Muscle of back (tissue), 13 donors: ENCODE measurements at places on chromosomes 4 and X.

GRCh38 chrX:73765776-73766430 is 202.9 kb downstream of the CHIC1 start:
- DNase-seq: peak; percentile 0

- no peak for DNase-seq
These were observed 69.8 kb upstream of the SLC7A11 start for GRCh38 chr4:138311771-138312535.

- no peak for DNase-seq
These were observed 36.7 kb downstream of the FGFRL1 start for GRCh38 chr4:1047976-1048772.

DNA sequence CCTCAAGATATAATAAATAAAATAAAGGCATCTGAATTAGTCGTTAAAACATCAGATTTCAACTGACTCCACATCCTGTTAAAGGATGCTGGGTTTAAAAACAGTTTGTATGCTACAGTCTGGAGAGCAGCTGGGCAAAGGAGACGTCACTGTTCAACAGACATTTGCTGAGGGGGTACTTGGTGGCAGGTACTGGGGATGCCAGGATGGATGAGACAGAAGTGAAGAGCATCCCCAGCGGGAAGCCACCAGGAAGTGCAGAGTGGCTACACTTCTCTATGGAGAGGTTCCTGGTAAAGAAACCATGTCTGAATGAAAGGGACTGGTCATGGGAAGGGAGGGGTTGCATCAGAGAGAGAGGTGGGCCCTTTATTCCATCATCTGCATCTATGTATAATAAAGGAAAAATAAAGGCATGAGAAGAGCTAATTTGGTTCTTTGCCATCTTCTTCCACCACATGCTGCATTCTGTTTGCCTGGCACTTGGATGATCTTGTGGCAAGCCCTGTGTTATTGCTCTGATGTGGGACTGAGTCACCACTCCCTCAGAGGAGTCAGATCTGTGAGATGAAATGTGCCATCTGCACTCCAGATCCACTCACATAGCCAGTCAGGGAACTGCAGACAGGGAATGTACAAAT is 145.0 kb downstream of the SOWAHB start:
- no peak for DNase-seq

GRCh38 chrX:29044423-29045184 is 457.4 kb downstream of the IL1RAPL1 start:
- DNase-seq: no peak

GRCh38 chr4:16513876-16514275 is 287.6 kb upstream of the TAPT1 start:
- no peak for DNase-seq

- peak; percentile 5 for DNase-seq
These were observed 84.7 kb downstream of the NHS start for GRCh38 chrX:17459661-17460060.

GRCh38 chr4:138341739-138342415 is 99.7 kb upstream of the SLC7A11 start:
- no peak for DNase-seq

GRCh38 chr4:24657768-24658617 is 73.6 kb upstream of the DHX15 start:
- no peak for DNase-seq

DNA sequence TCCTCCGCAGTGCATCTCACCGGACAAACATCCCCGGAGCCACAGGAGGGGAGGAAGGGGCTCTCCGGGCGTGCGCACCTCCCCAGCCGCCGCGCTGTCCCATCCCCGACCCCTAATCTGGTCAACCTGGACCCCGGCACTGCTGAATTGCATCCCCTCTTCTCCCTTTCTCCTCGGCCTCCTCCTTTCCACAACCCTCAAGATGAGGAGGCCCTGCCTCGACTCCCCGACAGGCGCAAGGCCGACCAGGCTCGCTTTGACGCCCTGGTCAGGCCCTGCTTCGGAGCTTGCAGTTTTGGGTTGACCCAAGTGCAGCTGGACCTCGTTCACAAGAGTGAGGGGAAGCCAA is 2.3 kb downstream of the PDGFRA start:
- DNase-seq: no peak

- DNase-seq: no peak
These were observed 395.1 kb upstream of the GNPDA2 start for GRCh38 chr4:45121426-45121975.

- no peak for DNase-seq
These were observed 1.5 kb downstream of the FUNDC2 start for GRCh38 chrX:155028129-155028528.

DNA sequence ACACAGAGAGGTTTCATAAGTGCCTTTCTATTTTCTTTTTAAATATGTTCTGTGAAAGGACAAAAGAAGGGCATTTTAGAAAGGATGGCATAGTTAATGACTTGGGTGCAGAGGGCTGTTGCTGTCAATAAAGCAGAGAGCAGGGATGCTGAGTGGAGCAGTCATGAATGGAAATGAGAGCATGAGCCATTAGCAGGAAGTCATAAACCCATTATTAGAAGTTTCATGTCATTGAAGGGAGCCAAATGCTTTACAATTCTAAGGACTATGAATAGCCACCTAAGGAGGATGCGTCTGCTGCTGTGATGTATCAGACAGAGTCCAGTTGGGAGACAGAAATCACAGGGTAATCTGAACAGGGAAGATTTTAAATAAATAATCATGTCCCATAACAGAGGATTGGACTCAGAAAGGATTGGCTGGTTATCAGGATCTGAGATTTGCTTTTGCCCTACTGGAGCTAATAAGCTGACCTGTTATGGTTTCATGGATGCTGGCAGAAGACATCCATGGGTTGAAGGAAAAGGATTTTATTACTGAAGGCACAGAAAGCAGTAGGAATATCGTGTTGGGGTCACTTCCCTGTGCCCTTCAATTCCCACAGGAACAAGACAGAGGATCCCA is 47.5 kb upstream of the WDR19 start:
- no peak for DNase-seq

DNA sequence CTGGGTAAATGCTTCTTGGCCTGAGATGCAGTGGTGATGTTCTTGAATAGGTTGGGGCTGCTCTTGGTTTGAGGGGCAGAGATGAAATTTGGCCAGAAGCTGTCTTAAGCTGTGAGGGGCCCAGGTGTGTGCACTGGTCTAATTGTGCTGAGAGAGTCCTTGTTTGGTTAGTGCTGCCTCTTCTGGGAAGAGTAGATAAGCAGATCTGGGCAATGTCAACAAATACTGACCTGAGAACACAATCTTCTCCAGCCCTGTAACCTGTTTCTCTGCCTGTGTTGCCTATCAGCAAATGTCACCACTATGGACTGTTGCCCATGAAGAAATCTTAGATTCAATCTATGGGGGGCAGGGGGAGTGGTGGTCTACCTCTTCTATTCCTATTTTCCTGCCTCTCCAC is 17.2 kb upstream of the USP27X start:
- no peak for DNase-seq

DNA sequence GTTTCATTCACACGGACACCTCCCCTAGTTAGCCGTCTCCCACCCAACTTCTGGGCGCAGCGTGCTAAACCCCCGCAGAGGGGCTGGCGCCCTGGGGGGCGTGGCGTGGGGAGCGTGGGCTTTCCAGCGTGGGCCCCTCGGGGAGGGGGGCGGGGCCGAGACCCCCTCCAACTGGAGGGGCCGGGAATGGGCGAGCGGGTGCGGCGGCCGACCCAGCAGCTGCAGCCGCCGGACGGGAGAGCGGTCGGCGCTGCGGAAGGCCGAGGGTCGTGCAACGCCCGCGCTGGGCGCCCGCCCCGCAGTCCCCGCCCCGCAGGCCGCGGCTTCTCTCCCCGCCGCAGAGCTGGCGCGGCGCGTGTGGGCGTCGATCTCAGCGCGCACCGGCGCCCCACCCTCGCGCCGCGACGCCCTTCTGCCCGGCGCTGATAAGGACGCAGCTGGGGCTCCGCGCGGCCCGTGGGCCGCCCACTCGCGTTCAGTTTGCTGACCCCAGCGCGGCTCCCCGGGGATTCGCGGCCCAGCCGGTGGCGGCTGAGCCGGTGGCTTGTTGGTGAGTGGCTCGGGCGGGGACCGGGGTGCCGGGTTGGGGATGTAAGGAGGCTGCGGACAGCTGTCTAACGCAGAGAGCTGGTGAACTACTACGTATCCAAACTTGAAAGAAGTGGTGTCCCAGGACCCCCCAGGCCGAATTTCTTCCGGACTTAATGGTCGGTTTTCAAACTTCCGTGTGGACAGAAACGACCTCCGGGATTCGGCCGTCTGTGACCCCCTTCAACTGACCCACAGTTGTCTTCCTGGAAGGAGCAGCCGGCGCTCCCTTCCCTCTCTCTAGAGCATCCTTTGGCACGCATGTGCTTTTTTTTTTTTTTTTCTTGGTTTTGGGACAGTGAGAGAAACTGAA is 1.5 kb downstream of the FHDC1 start:
- peak; percentile 92 for DNase-seq

- no peak for DNase-seq
These were observed 105.2 kb upstream of the LRPAP1 start for GRCh38 chr4:3637326-3638016.

DNA sequence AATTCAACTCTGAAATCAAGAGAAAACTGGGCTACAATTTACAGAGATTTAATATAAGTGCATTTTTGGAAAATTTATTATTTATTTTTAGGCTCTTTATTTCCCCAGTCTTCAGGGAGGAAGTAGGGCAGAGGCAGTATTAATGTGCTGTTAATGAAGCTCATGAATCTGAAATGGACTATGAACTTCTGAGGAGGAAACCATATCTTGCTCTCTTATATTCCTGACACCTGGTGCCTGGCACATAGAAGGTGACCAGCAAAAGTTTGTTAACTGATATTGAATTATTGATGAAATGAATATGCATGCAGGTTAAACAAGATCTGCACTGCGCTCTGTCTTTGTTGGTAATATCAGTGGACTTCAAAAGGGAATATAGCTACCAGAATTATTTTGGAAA is 55.1 kb downstream of the UGT8 start:
- no peak for DNase-seq

- no peak for DNase-seq
These were observed 155.7 kb downstream of the SNCA start for GRCh38 chr4:89681219-89681618.

- DNase-seq: no peak
These were observed 59.4 kb downstream of the SMARCAD1 start for GRCh38 chr4:94267037-94267436.

- peak; percentile 38 for DNase-seq
These were observed 23.3 kb downstream of the CAMK2D start for GRCh38 chr4:113738251-113738650.

DNA sequence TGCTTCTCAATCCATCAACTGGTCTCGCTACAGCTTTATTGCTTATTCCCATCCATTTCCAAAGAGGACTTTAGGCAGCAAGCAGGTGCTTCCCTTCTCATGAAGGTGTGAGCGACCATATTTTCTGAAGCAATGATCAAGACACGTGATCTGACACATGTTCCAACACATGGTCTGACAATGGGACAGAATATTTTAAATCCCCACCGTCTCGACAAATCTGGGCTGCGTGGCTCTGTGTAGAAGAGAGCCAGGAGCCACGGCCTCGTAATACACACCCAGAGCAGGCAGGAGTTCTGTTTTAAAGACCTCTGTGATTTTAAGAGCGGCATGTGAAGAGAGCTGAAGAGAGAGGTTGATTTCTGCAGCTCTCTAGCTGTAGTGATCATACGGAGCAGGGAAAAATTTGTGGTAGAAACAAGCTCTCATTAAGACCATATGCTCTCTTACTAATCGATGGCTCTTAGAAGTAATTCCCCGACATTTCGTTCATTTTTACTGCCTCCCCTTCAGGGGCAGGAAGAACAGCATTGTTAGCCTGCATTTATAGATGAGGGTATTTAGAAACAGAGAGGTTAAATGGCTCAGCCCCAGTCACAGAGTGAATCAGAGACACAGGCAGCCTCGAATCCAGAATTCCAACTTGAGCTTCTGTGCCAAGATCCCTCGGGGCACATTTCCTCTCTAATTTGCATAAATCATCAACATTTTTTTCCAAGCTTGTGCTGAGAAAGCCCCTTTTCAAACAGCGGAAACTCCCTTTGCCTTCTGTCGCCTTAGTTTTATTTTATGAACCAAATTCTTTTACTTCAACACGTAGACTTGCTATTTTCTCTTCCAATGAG is 91.0 kb upstream of the BCOR start:
- DNase-seq: no peak

DNA sequence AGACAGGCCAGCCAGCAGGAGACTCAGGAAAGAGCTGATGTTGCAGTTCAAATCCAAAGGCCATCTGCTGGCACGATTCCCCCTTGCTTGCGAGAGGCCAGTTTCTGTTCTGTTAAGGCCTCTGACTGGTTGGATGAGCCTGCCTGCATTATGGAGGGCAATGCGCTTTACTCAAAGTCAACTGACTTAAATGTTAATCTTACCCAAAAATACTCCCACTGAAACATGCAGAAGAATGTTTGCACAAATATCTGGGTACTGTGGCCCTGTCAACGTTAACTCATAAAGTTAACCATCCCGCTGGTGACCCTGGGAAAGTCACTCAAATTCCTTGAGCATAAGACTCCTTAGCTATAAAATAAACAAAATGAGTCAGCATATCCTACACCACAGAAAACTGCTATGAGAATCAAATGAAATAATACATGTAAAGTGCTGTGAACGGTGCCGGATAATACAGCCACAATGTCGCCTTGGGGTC is 326.4 kb downstream of the EVC2 start:
- DNase-seq: peak; percentile 23

GRCh38 chr4:153448003-153448731 is 18.0 kb upstream of the TMEM131L start:
- DNase-seq: no peak

DNA sequence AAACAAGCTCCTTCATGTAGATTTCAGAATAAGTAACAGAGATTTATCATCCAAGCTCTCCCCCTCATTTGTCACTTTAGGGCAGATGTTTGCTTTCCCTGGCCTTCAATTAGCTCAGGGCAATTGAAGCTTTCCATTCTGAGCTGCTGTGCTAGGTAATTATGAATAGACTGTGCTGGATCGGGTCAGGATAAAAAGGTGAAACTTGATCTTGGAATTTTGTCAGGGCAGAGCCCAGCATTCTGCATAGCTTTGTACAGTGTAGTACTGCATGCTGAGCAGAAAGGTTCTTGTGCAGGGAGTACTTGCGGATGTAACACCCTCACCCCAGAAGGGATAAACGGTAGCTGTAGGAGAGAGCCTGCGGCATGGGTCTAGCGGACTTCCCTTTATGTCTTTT is 64.0 kb upstream of the CLDN34 start:
- DNase-seq: no peak

DNA sequence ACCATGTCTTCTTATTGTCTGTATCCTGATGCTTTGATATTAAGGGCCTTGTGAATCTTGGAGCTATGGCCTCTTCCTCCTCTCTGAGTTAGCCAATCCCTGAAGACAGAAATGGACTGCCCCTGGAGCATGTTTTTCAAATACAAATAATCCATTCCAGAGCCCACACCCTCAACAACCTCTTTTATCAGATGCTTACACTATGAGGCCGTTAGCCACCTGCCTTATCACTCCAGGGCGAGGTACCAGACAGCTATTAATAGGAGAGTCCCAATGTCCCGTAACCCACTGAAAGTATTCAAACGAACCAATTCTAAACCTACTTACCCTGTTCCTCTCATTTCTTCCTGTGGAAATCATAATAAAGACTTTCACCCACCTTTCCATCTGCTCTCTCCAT is 165.0 kb downstream of the ARHGAP24 start:
- DNase-seq: no peak
